Activated B cell treated with CpG ODN at 0.5 μM for 24 hours (primary cell): ENCODE measurements at places on chromosomes 1 and 21. TPM values are rescaled to one million over a fixed set of nuclear protein-coding genes. Genes with fewer than 3 reads are reported as not detected.

DNA sequence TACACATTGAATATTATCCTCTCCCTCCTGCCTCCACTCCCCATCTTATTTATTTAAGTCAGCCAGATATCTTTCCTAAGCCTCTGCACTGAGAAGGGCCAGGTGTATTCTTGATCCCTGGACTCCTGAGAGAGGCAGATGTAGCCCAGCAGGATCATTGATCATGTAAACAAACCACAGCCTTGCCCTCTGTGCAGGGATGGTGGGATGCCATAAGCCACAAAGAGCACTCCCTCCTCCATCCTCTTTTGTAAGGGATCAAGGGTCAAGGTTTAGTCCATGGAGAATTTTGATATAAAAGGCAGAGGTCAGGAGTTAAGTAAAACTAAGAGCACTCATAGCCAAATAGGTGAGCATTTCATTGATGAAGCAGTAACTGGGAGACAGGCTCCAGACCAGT lies 17.3 kb downstream of the PHGDH start:
- no peak for DNase-seq

- no peak for DNase-seq
Measured at GRCh38 chr1:169731446-169731845, 2.4 kb downstream of the SELE start.

DNA sequence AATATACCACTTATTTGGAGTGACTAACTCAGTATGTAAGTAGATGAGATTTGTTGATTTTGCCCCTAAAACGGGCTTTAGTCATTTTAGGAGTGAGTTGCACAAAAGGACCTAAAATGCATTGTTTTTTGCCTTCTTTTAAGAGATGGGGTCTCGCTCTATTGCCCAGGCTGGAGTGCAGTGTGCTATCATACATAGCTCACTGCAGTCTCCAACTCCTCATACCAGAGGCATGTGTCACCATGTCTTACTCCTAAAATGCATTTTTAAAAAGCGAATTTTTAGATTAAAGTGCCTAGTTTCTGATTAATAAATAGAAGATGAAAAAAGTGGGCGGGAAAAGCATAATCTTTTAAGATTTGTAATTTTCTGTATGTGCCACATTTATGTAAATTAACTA lies 11.5 kb upstream of the NEXN start:
- DNase-seq: no peak

DNA sequence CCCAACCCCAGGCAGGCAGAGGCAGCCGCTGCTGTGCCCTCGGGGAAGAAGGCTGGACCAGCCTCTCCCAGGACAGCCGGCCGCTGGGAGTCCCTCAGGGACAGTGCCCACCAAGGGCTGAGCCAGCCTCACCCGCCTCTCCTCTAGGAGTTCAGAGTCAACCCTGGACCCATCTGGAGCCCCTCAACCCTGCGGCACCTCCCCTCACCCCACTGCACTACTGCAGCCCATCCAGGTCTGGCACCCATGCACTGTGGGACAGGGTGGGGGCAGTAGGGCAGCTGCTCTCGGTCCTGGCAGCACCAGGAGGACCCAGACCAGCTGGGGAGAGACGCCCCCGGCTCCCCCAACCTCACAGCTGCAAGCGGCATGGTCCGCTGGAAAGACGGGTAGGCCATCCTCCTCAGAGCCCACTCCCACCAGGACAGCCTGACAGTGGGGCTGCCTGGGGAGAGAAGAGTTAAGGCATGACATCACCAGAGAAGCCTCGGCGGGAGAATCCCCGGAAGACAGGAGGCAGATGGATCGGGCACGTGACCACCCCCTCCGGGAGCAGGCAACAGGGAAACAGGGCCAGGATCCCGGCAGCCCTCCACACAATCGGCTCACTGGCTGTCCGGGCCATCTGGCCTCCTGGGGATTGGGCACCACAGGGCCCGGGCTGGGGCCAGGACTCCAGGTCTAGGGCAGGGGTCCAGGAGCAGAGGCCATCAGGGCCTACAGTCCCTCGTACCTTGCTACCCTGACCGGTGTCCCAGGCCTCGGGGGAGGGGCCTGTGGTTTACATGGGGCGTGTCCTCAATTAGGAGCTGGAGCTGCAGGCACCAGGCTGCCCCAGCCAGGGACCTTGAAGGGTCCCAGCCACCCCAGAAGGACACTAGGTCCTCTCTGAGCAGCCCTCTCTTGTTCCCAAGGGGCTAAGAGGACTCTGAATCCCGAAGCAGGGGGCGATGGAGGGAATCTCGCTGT lies 3.1 kb downstream of the ACAP3 start:
- DNase-seq: no peak

DNA sequence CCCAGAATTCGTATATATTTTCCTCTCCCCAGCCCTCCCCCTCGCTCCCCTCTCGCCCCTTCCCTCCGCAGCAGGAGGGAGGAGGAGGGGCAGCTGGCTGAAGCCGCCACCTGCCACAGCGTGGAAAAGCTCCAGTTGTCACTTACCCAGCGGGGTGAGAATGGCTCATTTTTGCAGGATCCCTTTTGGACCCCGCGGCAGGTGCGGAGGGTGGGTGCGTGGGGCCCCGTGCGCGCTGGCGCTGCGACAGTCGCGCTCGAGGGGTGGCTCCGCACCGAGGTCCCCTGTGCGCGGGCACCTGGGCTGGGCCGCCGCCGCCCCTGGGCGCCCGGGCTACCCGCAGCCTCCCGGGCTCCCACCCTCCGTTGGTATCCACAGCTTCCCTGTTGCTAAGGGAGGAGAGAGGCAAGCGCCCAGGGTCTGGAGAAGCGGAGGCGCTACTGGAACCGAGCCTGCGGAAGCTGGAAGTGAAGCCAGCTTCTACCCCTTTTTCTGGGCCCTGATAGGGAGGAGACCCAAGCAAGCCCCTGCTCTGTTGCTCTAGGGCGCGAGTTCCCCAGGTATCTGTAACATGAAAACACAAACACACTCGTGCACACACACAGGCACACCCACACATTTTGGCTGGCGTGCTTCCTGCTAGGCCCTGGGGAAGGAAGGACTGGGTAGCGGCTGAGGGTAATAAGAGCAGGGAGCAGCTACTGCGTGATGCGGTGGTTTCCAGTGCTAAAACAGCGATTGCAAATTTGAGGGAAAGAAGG lies at the start of gene ERICH3:
Gene ERICH3, minus strand, starts transcription at position 442 of the 761 bp plus-strand sequence. Its CDS starts 273 bp downstream, at position 169.
- no peak for DNase-seq

- DNase-seq: peak; percentile 44
Measured at GRCh38 chr1:155977690-155978324, 540 bp downstream of the ARHGEF2 start.

GRCh38 chr21:17610911-17611310 lies 1.8 kb downstream of the BTG3 start:
- DNase-seq: no peak

DNA sequence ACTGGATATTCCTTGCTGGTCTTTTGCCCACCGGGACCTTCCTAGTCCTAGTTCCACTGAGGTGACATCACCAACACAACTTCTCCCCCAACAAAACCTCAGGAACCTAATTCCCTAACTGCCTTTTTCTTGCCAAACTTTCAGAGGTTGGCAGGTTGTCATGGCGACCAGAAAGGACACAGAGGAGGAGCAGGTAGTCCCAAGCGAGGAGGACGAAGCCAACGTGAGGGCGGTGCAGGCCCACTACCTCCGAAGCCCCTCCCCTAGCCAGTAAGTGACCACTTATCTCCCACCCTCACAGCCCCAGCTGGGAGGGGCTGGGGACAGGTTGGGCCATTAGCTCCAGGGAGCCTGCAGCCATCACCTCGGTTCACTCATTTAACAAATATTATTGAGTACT lies 815 bp downstream of the STYXL2 start:
- no peak for DNase-seq

- DNase-seq: no peak
Measured at GRCh38 chr1:165753934-165754333, 14.7 kb downstream of the TMCO1 start.

DNA sequence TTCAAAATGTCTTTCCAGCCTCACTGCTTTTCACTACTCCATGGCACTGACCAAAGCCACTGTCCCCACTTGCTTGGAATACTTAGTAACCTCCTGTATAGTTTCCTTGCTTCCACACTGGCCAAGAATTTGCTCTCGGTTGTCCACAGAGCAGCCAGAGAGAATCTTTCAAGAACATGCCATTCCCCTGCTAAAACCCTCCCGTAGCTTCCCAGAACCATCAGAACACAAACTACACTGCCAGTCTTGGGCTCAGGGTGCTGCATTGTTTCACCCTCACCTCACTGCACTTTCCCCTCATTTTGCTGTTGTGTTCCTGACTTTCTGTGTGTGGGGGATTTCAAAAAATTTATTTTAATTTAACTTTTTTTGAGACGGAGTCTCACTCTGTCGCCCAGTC lies 25.5 kb upstream of the ERRFI1 start:
- DNase-seq: no peak

GRCh38 chr1:95002540-95003432 lies 70.0 kb downstream of the ALG14 start:
- DNase-seq: no peak

DNA sequence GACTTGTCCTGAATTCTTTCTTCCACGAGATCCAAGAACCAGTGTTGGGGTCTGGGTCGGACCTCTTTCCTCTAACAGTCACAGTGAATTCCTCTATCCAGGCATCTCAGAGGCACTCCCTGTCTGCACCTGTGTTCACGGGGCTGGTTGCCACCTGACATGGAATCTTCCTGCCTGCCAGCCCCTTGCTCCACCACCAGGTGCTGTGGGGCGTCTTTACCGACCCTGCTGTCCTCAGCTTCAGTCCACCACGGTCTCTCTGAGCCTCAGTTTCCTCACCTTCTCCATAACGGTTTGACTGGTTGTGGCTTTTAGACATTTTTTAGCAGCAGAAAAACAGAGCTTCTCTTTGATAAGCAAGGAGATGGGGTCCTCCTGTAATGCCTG lies 62.7 kb downstream of the SDC3 start:
- no peak for DNase-seq

GRCh38 chr1:147753081-147753480 lies 7.3 kb downstream of the GJA5 start:
- no peak for DNase-seq

GRCh38 chr1:31745096-31745945 lies 18.8 kb downstream of the ADGRB2 start:
- DNase-seq: no peak

DNA sequence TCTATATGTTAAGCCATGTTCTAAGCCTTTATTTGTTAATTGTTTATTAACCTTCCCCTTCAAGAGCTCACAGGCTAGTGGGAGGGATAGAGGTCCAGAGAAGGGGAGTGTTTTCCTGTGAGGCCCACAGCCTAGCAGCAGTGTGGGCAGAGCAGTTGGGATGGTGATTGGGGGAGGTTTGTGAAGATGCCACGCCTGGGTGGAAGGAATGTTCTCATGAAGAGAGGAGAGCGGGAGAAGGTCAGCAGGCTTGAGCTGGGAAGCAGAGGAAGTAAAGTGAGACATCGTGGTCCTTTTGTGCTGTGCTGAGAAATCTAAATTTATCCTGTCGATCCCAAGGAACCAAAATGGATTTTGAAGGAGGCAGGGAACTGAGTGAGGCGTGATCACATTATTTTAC lies 42.6 kb downstream of the TRAPPC10 start:
- no peak for DNase-seq

DNA sequence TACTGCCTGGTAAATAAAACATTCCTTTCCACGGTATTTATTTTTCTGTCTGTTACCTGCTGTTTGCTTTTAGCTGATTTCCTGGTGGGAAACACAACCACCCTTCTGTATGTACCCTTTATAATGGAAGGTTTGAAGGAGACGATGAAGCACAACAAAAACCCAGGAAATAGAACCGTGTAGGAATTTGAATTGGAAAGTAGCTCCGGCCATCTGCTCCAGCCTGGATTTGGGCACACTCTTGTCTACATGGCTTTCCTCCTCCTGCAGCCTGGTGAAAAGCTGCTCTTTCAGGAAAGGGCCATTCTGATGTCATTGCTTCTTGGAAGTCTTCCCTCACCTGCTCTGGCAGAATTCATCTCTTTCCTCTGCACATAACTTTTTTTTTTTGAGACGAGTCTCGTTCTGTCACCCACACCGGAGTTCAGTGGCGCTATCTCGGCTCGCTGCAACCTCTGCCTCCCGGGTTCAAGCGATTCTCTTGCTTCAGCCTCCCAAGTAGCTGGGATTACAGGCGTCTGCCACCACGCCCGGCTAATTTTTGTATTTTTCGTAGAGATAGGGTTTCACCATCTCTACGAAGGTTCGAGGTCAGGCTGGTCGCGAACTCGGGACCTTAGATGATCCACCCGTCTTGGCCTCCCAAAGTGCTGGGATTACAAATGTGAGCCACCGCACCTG lies 2.7 kb downstream of the AK4 start:
- DNase-seq: no peak

DNA sequence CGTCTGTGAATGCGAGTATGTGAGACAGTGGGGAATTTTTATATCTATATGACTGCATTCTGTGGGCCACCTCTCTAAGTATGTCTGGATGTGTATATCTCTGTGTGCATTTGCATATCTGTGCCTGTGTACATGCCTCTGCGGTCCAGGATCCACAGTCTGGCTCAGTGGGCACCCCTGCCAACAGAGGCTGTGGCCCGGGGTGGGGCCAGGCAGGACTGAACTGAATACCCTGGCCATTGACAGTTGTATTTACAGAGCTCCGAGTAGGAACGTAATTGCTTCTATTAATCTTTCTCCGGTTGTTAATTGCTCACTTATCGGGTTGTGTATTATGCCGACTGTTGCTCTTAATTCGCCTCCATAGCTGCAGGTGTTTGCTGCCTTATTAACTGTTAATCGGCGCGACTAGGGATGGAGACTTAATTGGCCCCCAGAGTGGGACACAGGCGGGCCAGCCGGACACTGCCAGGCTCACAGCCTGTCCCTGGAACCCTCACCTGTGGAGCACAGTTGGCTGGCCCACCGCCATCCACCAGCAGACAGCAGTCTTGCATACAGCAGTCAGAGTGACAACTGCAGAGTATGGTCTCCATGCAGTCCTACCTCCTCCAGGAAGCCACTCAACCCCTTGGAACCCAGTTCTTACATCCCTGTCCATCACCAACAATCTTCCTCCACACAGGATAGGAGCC lies 22.4 kb upstream of the ADGRB2 start:
- DNase-seq: no peak

- no peak for DNase-seq
Measured at GRCh38 chr1:202585590-202585933, 124.7 kb downstream of the SYT2 start.

GRCh38 chr1:233675446-233675845 lies 61.5 kb downstream of the KCNK1 start:
- DNase-seq: no peak

- DNase-seq: no peak
Measured at GRCh38 chr1:178513278-178513983, 522 bp downstream of the TEX35 start.

Gene SOX13
- not detected in 2 replicates for total RNA-seq

Gene OR2AK2
- total RNA-seq: not detected in 2 replicates

Gene AIM2
- 46.5 and 53.3 TPM in 2 replicates for total RNA-seq

Gene MASP2
- not detected in 2 replicates for total RNA-seq

Gene TRAF3IP3
- 158 and 166 TPM in 2 replicates for total RNA-seq

Gene C1orf74
- total RNA-seq: 3.7 TPM in 2 replicates

Gene OLFML3
- 0.27 and 0.29 TPM in 2 replicates for total RNA-seq
